ENCODE measurements at places on chromosomes 4 and X.
A peak's percentile ranks its signal among the peaks of the same experiment; 100 is the strongest.

DNA sequence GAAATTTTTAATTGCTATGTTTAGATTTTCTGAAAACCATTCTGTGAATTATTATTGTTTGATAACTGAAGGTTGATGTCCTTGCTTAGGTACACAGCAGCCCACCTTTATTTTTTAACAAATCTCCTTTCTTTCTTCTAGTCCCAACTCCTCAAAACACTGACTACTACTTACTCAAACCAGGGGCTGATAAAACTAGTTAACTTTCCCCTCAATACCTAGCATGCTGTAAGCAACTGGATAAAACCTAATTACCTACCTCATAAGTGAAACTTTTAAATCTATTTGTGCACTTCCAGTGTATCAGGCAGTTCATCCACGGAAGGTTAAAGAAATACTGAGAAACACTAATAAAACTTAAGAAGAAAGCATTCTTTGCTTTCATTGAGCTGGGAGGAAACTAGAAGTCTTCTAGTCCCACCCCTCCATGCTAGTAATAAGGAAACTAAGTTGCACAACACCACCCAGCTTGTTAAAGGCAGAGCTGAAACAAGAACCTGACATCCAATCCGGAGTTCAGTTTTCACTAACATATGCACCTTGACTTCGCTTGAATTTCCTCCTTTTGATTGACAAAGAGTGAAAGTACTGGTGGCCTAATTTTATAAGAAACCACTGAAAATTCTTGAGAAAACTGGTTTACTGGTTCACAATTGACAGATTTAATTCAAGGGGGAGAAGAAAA, 180.2 kb upstream of the TET2 start:
- DNase-seq, result peak; percentile 36

DNA sequence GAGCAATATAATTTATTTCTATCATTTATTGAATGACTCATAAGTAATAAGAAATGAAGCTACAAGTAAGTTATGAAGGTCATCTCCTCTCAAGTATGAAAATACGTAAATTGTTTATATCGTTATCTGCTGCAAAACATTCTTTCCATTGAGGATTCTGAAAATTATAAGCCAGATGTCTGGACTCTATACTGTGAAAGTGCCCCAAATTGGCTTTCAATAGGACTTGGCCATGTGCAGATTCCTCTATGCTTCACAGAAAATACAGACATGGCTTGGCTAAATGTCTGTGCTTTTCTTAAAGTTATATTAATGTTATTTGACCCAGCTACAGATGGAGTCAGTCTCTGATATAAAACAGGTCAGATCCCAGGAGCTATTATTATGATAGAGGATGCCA, 2109.9 kb upstream of the AGA start:
- DNase-seq, result no peak

DNA sequence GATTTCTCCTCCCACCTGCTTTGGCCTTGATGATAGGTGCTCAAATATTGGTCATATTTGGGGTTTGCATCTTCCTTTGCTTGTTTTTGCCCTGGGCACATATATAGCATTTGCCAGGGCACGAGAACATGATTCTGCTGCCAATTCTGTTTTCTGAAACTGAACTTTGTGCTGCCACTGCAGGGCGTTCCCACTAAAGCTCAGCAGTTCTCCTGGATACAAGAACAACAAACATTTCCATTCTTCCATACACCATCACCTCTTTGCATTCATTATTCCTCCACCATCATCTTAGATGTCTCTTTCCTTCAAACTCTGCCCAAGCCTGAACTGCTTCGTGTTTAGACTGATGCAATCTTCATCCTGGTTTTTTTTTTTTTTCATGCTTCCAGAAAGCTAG, 36.3 kb upstream of the GATB start:
- no peak for DNase-seq

DNA sequence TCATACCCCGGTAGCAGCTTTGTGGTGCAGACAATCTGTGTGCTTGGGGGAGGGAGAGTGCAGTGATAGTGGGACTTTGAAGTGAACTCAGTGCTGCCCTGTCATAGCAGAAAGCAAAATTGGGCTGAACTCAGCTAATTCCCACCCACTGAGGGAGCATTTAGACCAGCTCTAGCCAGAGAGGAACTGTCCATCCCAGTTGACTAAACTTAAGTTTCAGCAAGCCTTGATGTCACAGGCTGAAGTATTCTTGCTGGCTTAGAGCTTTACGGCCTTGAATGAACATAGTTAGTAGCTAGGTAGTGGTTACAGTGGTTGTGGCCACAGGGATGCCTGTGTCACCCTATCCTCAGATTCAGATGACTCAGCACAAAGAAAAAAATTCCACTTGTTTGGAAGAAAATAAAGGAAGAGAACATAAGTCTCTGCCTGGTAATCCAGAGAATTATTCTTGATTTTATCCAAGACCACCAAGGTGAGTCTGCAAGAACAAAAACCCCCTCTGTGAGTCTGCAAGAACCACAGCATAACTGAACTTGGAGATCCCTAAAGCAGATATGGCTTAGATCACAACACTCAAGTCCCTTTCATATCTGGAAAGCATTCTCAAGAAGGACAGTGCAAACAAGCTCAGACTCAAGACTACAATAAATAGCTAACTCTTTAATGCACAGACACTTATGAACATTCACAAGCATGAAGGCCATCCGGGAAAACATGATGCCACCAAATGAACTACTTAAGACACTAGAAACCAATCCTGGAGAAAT, 39.4 kb downstream of the ADH7 start:
- peak; percentile 39 for DNase-seq

DNA sequence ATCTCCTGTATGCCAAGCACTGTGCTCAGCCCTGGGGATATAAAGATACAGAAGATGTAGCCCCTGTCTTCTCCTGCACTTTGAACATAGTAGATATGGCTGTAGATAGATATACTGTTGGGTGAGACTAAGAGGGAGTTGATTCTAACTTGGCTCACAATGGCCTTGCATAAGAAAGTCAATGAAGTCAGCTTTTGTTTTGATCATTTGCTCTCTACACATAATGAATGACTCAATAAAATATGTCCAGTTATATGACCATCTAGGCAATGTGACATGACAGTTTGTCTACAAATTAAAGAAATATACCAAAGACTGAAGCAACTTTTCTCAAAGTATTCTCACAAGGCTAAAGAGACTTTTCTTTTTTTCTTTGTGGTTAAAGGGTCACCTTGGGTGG, 147.6 kb upstream of the DIPK2B start:
- no peak for DNase-seq

- no peak for DNase-seq
These were observed 412.4 kb downstream of the DMD start for GRCh38 chrX:32798990-32799389.

DNA sequence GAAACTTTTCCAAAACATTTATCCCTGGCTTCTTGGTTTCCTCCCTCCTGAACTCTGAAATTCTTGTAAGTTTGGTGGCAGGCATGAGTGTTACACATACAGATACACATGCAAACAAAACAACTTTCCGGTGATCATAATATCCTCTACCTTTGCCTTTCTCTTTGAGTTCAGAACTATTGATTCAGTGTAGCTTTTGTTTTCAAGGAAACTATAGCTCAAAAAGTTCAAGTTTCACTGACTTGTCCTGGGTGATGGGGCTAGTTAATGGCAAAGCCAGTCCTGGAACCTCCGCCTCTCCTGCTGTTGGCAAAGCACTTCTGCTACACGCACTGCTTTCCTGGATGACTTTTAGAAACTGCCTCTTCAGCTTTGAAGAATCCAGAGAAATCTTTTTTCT, 177.3 kb upstream of the FAT1 start:
- no peak for DNase-seq

DNA sequence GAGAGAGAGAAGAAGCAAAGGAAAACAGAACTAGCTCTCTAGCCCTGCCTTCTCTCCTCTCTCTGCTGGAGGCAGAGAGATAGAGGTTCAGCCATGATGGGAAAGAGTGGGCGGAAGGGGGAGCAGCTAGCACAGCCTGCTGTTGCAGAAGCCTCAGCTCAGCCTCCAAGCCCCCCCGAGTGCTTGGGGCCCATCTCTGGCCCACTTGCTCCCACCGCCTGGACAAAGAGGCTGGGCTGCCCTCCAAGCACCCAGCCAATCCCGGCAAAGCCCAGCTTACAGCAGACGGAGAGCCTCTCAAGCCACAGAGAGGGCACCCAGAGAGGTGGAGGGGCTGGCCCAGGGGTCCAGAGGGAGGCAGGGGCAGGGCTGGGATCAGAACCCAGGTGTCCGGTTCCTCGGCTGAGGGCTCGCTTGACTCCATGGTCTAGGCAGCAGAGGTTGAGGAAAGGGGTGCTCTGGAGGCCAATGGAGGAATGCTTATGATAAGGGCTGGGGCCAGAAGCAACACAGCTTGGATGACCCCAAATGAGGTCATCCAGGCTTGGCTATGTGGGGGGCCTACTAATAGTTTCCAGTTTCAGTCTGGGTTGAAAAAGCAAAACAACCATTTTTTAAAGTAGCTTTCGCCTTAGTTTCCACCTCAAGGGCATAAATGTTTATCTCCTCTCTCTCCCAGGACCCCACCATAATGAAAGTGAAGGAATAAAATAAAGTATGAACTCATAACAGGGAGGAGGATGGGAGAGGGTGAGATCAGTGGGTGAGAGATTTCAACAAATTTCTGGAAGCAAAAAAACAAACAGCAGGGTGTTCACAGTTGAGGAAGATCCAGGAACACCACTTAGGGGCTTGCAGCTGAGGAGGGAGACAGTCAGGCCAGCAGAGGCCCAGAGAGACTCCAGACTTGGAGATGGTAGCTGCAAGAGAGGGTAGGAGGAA, 24.9 kb upstream of the IQSEC2 start:
- DNase-seq, result no peak

- no peak for DNase-seq
These were observed 361 bp downstream of the TMEM128 start for GRCh38 chr4:4247696-4248028.

GRCh38 chrX:30895370-30895769, 6.3 kb upstream of the TAB3 start:
- DNase-seq, result no peak

DNA sequence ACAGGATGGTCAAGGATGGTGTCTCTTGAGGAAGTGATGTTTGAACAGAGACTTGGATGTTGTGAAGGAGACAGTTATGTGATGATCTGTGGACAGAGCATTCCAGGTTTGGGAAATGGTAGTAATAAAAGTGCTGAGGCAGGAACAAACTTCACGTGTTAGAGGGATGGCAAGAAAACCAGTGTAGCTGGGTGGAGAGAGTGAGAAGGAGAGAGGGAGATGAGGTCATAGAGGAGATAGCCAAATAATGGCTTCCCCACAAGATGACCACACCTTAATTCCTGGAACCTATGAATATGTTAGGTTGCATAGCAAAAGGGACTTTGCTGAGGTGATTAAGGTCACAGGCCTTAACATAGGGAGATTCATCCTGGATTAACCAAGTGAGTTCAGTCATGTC, 75.6 kb upstream of the GPR50 start:
- DNase-seq, result no peak

GRCh38 chrX:40524423-40524822, 56.3 kb upstream of the ATP6AP2 start:
- DNase-seq, result no peak

- peak; percentile 43 for DNase-seq
These were observed 258.3 kb upstream of the GABRA2 start for GRCh38 chr4:46648088-46648744.

DNA sequence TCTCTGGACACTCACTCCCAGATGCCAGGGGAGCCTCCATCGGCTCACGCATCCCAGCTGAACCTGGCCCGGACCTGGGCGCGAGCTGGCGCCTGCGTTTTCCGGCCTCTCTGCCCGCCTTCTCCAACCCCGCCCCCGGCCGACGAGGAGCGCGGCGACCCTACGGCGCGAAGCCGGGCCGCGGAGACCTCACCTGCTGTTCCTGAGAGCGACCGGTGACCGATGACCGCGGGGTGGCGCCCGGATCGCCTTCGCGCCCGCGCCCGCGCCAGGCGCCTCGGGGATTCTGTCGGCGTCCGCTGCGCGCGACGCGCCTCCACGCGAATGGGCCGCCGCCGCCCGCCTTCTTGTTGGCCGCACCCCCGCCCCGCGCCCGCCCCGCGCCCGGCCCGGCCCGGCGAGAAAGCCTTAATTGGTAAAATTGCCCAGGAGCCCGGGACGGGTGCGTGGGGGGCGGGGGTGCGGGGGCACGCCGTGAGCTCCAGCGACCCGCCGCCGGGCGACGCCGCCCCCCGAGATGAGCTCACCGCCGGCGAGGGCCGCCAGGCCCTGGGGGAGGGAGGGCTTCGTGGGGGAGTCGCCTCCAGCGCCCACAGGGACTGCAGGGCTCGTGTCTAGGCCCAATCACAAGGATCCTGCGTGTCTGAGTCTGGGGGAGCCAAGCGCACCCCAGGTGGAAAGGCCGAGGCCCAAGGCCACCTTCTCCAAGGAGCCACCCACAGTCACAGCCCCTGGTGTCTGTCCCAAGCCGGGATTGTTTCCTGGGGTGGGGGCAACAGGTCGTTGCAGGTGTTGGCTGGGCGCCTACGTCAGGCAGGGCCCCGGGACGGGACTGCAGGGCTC, at the start of gene FLNA:
Gene FLNA (minus strand): TSS at position 322 of the 843 bp plus-strand sequence. CDS start 3,389 bp downstream, outside the sequence.
- DNase-seq, result peak; percentile 34

Measured in OCI-M1 (cell line).